ENCODE measurements at places on chromosomes 6 and 20. TPM values are rescaled to one million over a fixed set of nuclear protein-coding genes. Genes with fewer than 3 reads are reported as not detected.
A peak's percentile ranks its signal among the peaks of the same experiment; 100 is the strongest.

DNA sequence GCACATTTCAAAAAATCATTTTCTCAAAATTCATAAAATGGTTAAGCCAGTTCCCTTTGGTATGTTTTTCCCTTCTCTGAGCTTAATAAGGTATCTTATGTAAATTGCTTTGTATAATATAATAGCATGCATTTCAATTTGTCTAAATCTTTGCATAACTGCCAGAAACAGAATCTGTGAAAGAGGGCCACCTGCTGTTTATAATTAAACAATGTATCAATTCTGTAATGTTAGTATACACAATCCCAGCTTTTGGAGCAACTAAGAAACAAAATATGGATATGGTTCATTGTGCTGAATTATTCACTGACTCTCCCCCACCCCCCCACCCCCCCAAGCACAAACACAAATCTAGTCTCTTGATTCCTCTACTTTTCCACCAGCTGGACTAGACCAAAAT is 54.8 kb downstream of the GPX5 start:
- DNase-seq, result no peak
- H3K27me3 ChIP-seq, result no peaks in the 10 kb centered on the region
- H3K4me1 ChIP-seq, result no peaks in the 10 kb centered on the region

DNA sequence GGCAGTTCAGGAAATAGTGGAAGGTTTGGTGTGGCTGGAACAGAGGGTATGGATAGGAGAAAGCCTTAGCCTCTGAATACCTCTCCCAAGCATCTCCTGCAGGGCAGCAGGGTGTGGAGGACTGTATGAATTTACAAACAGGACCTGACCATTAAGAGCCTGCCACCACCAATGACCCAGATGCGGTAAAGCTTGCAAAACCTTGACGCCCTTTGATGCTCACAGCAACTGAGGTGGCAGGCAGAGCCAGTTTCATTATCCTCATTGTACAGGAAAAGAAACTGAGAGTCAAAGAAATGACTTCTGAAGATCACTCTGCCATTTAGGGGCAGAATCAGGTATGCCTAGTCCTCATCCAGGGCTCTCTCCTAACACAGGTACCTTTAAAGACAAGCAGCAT is 2.4 kb downstream of the HM13 start:
- no peaks in the 10 kb centered on the region for H3K27me3 ChIP-seq
- H3K4me3 ChIP-seq, result no peak overlapping the region
- H3K27ac ChIP-seq, result peak overlapping the region; percentile 72
- peaks cover 14% of the 10 kb centered on the region for H3K36me3 ChIP-seq
- peaks cover 33% of the 10 kb centered on the region for H3K4me1 ChIP-seq
- DNase-seq, result no peak

The SCUBE3 gene
- total RNA-seq, result 0.05 TPM

The UBD gene
- total RNA-seq, result not detected

The ETV7 gene
- total RNA-seq, result 1.0 TPM

All from HCT116 (cell line).